NCI-H748 treated with DMSO at 0.1 percent for 48 hours (cell line): ENCODE measurements at places on chromosomes 5 and 9.

- DNase-seq, result no peak
Measured at GRCh38 chr5:120017513-120017912, 388.2 kb downstream of the FAM170A start.

DNA sequence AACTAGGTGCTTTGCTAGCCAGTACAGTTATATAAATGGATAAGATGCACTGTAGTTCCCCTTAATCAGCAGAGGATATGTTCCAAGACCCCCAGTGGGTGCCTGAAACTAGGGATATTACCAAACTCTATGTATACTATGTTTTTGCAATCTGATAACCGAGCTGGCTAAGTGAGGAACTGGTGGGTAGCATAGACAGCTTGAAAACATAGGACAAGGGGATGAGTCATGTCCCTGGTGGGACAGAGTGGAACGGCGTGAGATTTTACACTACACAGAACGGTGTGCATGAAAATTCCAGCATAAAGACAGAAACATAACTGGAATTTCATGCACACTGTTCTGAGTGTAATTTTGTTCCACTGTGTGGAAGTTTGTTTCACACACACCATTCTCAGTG, 86.9 kb downstream of the BASP1 start:
- no peak for DNase-seq

DNA sequence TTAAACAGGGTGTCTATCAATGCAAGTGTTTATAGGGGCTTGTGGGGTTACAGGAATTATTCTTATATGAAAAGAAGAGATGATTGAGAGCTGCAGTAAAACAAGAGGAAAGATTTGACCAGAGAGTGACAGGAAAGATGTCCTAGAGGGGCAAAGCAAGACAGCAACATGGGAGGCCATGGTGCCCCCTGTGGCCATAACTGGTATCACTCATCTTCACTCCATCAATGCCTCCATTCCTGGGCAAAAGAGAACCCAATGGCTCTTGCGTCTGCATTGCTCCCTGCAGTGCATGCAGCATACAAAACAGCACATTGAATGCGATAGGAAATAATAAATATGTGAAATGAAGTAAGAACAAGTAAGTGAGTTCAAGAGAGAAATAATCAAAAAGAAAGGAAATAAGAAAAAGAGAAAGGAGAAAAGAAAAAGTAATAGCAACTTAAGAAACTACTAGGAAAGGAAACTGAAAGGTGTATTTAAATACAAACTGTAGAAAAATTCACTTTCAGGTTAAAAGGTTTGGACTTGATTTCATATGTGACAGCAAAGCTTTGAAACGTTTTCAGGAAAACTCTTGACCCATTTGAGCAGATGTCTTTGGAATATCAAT, 206.6 kb downstream of the SEMA5A start:
- DNase-seq, result no peak

DNA sequence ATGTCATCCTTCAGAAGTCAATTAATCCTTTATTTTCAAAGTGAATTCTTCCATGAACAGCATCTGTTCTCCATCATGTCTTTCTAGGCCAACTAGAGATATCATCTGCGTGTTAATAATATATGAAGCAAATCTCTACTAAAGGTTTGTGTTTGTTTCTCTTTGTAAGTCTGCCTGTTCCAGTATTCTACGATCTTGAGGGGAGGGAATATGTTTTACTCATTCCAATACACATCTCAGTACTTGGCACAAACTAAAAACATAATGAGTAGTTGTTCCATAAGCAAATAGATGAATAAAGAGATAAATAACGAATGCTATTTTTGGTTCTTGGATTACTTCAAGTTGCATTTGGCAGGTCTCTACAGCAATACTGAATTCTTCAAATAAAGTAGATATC, 470.7 kb upstream of the GRIN3A start:
- no peak for DNase-seq

- DNase-seq, result no peak
Measured at GRCh38 chr9:95338243-95338642, 20.7 kb upstream of the FANCC start.

DNA sequence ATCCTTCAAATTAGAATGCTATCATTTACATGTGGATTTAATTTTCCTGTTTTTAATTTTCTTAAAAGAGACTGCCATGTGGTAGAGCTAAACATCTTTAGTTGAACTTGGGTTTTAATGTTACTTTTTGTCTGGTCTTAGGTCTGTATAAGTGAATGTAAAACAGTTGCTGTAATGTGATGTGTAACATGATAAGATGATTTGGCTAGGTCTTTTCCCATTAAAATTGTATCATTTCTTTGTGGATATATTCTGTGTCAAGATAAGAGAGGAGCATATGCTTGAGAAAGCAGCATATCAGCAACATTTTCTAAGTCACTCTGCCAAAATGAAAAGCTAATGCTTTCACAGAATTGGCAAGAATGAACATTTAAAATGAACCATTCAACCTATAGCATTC, 18.5 kb downstream of the TMEM167A start:
- no peak for DNase-seq

- DNase-seq, result no peak
Measured at GRCh38 chr5:65762234-65762633, 40.2 kb downstream of the NLN start.

DNA sequence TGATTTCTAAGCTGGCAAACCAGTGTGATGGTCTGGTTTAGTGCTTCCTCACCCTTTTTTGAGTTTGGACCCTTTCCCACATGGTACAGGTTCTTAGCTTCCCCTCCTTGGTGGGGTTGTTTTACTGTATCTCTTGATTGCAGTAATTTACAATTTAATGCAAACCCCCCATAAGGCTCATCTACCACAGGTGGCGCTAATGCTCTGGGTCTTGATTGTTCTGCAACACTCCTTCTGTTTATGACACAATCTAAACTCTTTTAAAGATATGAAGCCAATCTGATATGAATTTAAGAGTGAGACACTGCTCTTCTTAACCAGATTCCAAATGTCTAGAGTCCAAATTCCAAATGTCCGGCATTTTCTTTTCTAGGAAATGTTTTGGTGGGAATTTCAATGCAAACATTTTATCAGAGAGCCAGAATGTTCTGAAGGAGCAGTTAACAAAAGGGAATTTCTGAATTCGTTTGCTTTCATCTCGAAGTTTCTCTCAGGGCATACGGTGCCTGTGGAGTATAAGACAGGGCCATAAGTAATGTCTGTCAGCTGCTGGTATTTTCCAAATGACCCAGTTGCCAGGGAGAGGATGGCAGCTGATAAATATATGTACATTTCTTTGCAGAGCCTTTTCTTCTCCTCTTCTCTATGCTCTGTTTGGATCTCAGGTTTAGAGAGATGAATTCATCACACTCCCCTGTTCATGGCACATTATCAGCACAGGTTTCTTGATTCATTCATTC, 246.8 kb downstream of the ARHGAP26 start:
- peak; percentile 47 for DNase-seq

GRCh38 chr5:9452181-9452580, 93.7 kb downstream of the SEMA5A start:
- DNase-seq, result no peak

DNA sequence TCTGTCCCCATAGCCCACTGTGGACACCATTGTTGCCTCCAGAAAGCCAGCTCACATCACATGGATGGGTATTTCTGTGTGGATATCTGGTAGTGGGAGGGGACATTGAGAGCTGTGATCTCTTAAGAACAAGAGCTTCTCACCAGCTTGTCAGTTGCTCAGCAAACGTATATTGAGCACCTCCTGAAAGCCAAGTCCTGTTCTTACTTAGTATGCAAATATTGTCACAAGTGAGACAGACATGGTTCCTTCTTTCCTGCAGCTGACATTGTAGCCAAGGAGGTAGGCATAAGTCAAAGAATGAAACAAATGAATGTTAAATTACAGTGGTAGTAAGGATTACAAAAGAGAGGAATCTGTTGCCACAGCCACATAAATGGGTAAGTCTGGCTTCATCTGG, 3.8 kb downstream of the TCOF1 start:
- no peak for DNase-seq

DNA sequence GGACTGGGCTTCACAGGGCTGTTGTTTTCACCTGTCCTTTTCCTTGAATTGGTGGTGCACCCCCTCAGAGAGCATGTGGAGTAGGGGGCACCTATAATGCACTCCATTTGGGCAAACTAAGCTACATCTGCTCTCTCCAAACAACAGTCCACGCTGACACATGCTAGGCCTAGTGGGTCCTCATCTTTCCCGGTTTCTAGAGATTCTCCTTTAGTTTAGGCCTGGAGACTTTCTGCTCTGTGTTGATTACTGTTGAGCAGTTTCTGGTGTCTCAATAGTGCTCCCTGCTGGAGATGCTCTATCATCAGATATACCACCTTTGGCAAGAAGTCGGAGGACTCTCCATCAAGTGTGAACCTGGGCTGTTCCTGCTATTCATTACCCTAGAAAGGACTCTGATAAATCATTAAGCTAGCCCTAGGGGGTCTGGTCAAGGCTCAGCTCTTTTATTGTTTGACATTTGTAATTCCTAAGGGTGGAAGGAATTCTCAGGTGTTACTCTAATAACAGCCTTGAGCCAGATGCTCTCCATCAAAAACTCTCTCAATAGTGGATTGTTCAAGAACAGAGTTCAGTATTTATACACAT, 64.0 kb upstream of the FYB1 start:
- peak; percentile 81 for DNase-seq

GRCh38 chr9:81035171-81035570, 654.2 kb downstream of the TLE1 start:
- no peak for DNase-seq

GRCh38 chr5:99000876-99001275, 72.1 kb upstream of the CHD1 start:
- DNase-seq, result no peak

GRCh38 chr9:90795871-90796317, 5.7 kb upstream of the SYK start:
- no peak for DNase-seq

GRCh38 chr5:68093455-68094159, 121.9 kb upstream of the PIK3R1 start:
- DNase-seq, result no peak

DNA sequence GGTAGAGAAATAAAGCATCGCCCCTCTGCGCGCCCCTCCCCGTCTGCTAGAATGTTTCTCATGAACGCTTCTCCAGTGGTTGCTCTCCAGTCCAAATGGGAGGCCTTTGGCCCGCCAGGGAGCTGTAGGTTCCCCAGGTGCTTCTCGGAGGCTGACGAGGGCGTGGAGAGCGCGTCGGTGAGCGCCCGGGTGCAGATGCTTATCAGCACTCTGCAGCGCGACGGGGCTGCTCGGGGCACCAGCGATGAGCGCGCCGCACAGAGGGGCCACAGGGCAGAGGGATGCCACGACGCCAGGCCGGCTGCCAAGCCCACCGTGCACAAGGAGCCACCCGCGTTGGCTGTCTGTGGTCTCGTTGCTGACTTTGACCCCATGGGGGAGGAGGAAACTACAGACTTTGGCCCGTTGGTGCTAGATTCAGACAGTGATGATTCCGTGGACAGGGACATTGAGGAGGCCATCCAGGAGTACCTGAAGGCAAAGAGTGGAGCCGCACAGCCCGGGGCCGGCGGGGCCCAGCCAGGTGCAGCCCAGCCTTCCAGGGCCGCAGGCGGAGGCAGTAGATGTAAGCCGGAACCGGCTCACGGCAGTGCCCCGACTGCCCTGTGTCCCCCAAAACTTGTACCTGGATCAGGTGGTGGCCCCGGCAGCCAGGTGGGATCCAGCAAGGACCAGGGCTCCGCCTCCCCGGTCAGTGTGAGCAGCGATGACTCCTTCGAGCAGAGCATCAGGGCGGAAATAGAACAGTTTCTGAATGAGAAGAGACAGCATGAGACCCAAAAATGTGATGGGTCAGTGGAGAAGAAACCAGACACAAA, 5.1 kb downstream of the PPP1R26 start:
- DNase-seq, result no peak

GRCh38 chr5:175687231-175687701, 29.4 kb downstream of the HRH2 start:
- DNase-seq, result no peak

- DNase-seq, result no peak
Measured at GRCh38 chr5:80697100-80697499, 42.3 kb upstream of the DHFR start.

GRCh38 chr5:8436924-8437323, 568.0 kb downstream of the MTRR start:
- DNase-seq, result no peak

DNA sequence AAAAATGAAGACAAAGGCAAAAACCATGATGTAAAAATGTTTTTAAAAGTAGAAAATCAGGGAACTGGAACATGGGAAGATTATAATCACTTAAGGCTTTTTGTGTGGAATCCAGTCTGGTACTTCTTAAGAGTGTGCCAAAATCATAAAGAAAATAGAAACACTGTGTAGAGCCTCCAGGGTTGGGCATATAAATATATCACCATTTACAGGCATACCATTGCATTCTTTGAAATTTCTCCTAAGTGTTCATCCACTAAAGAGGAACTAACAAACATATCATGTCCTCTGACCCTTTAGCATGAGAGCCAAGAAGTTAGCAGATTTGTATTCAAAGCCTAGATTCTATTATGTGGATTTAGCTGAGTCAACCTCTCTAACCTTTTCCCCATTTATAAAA, 93.3 kb downstream of the SLF1 start:
- DNase-seq, result no peak

GRCh38 chr9:20618361-20618802, 3.9 kb downstream of the MLLT3 start:
- DNase-seq, result peak; percentile 61

- no peak for DNase-seq
Measured at GRCh38 chr5:54845567-54845941, 139.8 kb downstream of the ESM1 start.

DNA sequence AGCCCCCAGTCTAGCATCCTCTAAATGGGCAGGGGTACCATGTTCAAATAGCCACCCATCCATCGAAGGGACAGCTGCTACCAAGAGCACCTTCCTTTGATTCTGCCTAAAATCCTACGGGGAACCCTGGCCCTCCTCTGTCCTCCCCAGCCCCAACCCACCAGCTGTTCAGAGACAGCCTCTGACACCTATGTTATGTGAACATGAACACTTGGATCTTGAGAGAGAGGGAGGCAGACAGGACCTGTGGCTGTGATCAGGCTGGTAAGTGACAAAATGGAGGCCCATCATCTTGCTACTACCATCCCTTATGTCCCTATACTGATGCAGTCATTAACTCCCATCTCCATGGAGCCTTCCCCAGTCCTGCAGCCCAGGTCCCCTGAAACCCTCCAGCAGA, 8.2 kb downstream of the SLC23A1 start:
- DNase-seq, result no peak

- DNase-seq, result no peak
Measured at GRCh38 chr5:123170061-123170460, 81.0 kb downstream of the PRDM6 start.

DNA sequence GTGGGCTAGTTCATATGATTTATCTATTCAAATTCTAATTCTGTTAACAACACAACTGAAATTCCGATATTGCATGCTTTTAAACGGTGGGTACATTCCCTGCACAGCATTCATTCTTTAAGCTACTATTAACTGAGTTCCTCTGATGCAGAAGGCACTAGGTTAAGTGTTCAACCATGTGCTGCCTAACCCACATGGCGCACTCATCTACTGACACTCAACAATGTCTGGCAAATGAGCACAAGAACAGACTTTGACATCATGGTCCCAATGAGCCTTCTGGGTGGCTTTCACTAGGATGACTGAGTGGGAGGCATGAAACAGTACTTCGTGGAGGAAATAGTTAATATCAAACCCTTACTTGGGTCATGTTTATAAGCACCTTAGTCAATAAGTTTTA, 10.2 kb downstream of the NREP start:
- DNase-seq, result no peak
